H9 (cell line): ENCODE measurements at places on chromosomes 12 and 14.

DNA sequence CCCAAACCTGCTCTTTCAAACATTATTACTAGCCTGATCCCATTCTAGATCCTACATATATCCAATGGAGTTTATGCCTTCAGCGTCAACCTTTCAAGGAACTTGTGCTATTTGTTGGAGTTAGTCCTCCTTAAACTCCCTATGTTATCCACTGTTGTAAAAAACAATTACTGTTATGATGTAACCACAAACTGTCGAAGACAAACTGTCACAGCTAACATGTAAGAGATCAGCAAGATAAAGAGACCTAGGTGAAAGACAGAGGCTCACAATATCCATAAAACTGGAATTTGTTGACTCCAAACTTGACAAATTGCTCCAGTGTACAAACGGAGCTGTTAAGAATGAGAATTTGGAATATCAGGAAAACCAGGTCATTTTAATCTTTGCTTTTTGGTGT, 70.7 kb downstream of the CDK17 start:
- DNase-seq = no peak

DNA sequence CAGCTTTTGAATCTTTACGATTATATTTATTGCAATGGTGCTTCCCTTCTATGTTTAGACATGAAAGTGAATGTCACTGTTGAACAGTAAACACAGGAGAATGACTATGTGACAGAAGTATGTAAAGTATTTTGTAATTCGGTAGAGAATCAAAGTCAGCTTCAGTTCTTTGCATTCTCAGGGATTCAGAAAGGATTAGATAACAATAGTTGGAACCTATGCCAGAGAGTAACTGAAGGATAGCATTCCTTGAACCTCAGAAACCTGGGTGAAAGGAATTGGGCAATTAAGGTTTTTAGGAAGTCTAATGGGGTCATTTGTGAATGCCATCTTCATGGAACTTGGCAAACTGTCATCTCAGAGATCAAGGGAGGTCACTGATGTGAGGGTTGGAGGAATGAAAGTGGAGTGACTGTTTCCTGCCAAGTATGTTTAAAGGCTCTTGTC, 305.3 kb upstream of the DDHD1 start:
- DNase-seq = no peak

DNA sequence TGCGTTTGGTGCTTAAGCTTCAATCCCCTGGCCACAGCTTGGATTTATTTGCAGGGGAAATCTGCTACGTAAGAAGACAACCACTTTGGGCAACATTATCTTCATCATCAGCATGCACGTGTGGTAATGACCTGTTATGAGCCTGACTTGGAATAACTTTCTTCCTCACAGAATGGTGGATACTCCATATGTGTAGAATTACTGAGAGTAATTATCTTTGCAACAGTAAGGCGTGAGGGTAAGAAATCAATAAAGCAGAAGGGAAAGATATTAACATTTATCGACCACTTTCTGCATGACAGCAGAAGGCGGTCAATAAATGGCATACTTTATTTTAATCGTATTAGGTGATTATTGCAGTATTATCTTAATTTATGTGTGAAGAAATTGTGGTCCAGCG, 152.7 kb downstream of the RGS6 start:
- no peak for DNase-seq

GRCh38 chr12:14854586-14855183, 11.4 kb upstream of the ART4 start:
- no peak for DNase-seq

- no peak for DNase-seq
These were observed 1.5 kb upstream of the FBRSL1 start for GRCh38 chr12:132488127-132489077.

GRCh38 chr12:119836781-119837180, 40.3 kb downstream of the CIT start:
- no peak for DNase-seq

- no peak for DNase-seq
These were observed 14.4 kb downstream of the RASSF9 start for GRCh38 chr12:85821759-85822158.

DNA sequence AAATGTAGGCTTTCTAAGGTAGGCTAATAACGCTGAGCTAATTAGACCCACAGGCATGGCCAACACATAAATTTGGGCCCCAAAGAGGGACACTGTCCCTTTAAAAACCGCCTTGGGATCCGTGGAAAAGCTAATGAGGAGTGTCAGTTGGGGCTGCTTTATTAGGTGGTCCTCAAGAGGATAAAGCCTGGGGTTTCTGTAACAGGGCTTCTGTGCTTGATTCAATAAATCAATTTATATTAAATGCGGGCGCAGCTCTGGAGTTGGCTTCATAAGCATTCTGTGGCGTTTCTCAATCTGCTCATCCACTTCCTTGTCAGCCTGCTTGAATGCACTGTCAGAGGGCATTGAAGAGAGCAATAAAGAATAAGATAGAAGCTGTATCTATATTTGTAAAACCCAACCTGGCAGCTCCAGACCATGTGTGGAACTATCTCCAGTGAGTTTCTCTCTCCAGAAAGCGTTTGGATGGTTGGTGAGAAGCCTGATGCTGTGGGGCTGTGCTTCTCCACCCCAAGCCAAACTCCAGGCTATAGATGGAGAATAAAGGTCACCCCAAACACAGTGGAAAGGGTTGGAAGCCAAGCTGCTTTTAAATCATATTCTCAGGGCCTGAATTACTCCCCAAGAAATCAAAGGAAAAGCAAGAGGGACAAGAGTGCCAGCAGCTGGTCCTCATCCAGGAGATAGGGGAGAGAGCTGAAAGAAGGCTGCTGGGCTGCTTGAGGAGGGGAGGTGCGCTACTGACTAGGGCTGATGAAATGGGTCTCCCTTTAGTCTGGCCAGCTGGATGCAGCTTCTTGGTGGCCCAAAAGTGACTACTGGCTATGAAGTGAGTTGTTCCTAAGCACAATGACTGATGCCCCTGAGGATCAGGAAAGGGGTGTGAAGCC, 222.0 kb downstream of the PPM1H start:
- no peak for DNase-seq

GRCh38 chr12:82565966-82566365, 120.7 kb upstream of the TMTC2 start:
- DNase-seq = no peak
